ENCODE measurements at places on chromosomes 7 and 10.

GRCh38 chr7:21969822-21970221, 24.1 kb upstream of the CDCA7L start:
- no peak for DNase-seq

DNA sequence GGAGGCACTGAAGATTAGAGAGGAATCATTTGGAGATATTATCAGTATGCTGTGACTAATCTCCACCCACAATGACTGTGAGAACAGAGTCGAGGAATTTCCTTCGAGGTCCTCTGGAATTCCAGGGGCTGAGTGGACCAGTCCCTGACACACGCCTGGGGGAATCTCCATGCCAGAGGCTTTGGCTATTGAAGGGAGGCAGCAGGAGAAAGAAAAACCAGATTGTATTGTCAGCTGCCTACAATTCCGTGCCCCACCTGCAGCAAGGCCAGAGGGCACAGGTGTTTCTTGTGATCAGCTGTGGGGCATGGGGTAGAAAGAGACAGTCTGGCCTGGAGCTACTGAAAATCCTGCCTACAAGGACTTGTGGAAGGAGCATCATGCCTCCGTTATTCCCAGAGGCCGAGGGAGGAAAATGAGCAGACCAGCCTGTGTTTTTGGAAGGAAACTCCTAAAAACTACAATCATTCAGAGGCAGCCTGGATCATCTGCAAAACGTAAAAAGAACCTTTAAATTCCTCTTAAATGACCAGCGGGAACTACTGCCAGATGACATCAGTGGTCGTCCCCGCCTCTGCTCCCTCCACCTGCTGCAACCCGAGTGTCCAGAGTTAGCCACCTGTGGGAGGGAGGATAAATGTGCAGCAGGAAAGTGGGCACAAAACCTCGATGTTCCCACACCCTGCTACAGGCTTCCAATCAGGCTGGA, 25.4 kb upstream of the ANK3 start:
- no peak for DNase-seq

- DNase-seq: no peak
Measured at GRCh38 chr7:101450064-101450463, 87.4 kb downstream of the COL26A1 start.

DNA sequence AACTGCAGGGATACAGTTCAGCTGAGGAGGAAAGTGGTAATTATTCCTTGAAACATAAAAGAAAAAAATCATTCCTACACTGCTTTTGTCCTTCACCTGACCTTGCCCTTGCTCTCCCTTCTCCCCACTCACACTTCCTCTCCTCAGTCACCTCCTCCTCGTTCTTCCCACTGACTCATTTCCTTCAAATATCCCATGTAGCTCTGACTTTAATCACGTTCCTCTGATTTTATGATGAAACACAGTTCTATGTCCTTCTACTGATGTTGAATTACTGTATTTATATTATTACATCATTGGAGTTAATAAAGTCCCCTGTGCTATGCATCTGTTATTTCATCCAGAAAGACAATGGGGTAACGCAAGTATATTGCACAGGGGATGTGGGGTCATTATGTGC, 575.6 kb downstream of the POM121L12 start:
- no peak for DNase-seq

DNA sequence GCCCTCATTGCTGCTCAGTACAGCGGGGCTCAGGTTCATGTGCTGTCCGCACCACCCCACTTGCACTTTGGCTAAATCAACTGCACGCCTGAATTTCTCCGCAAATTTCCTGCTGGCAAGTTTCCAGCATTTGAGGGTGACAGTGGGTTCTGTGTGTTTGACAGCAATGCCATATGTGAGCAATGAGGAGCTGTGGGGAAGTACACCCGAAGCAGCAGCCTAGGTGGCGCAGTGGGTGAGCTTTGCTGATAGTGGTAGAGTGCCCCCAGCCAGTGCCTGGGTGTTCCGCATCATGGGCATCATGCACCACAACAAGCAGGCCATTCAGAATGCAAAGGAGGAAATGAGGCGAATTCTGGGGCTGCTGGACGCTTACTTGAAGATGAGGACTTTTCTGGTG, 103.9 kb upstream of the POT1 start:
- no peak for DNase-seq

DNA sequence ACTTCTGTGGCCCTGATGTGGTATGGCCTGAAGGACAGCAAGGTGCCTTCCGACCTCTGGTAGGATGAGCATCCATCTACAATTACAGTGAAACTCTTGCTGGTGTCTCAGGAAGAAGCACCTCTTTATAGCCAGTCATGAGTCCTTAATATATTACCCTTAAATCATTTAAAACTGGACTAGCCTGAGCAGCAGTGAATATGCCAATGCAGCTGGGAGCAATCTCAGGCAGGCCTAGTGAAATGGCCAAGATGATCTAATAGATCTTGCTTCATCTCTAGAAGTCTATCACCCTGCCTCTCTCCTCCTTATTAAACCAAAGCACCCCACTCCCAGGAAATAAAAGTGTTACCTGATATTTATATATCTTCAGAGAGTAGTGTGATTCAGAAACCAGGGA, 66.7 kb upstream of the SORCS3 start:
- DNase-seq: no peak

- DNase-seq: no peak
Measured at GRCh38 chr10:112819231-112819630, 130.8 kb upstream of the TCF7L2 start.

GRCh38 chr10:129339841-129340240, 127.2 kb upstream of the MGMT start:
- no peak for DNase-seq

- no peak for DNase-seq
Measured at GRCh38 chr10:132798403-132798802, 12.5 kb upstream of the NKX6-2 start.

DNA sequence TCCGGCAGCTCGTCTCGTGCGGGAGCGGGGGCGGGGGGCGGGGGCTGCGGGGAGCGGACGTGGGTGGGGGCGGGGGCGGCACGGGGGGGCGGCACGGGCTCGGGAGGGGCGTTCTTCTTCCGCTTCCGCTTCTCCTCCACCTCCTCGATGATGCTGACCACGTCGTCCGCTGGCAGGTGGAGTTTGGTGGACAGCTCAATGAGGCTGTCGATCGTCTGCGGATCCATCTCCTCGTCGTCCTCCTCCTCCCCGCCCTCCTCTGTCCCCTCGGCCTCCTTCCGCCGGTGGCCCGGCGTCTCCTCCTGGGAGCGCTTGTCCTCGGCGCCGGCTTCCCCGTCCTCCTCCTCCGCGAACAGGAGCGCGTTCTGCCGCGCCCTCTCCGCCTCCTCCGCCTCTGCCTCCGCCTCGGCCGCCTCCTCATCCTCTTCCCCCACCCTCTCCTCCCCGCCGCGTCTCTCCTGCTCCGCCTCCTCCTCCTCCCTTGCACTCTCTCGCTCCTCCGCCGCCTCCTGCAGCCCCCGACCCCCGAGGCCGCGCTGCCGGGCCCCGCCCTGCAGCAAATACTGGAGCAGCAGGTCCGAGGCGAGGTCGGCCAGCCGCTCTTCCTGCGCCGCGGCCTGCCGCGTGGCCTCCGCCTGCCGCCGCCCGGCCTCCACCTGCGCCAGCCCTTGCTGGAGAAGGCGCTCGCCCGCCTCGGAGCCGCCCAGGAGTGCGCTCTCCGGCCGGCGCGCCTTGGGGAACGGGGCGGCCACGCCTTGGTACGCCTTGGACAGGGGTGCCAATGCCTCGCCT, 1.9 kb downstream of the VGF start:
- DNase-seq: no peak

DNA sequence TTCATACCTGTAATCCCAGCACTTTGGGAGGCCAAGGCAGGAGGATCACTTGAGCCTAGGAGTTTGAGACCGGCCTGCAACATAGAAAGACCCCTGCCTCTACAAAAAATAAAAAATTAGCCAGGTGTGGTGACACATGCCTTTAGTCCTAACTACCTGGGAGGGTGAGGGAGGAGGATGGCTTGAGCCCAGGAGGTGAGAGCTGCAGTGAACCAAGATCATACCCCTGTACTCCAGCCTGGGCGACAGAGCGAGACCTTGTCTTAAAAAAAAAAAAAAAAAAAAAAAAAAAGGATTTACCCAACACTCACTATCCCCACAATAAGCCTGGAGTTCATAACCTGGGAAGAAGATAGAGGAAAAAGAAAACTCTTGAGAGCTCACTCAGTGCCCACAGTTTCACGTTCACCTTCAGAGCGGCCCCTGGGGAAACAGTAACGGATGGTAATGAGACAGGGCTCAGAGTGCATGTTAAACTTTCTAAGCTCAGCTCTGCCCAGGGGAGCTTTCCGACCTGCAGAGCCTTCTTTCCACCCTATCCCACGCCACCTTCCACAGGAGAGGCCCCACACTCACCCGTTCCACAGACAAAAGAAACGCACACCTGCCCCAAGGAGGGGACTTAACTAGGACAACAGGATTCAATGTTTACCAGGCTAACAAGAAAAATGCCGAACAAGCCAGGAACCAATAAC, 259.8 kb upstream of the KLF14 start:
- no peak for DNase-seq
